Vagina (tissue), 2 donors: ENCODE measurements at places on chromosomes 16 and 17. TPM values are rescaled to one million over a fixed set of nuclear protein-coding genes. Genes with fewer than 3 reads are reported as not detected.

Gene GPR142
- total RNA-seq = 0.98 TPM

DNA sequence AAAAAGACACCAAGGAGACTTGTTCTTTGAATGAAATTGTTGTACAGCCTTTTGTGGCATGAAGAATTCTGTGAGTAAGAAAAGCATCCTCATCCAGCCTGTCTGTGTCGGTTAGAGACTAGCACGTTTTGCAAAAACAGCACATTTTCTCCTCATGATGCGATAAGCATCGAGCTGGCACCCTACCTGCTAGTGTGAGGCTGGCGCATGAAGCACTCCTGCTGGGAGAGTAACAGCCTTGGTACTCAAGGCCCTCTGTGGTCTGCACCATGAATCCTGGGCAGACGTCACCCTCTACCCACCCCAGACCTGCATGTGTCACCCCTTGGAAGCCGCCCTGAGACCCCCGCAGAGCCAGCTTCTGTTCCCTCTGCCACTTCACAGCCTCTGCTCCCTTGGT lies 92.6 kb upstream of the TMEM132E start:
- no peak for DNase-seq

GRCh38 chr17:66491665-66492064 lies 189.3 kb downstream of the PRKCA start:
- no peak for DNase-seq

GRCh38 chr17:8409966-8410882 lies 12.6 kb upstream of the RNF222 start:
- DNase-seq = no peak

Gene CCL17
- total RNA-seq = not detected

Gene PPY
- total RNA-seq = not detected

Gene TBC1D3H
- not detected for total RNA-seq

GRCh38 chr17:2885733-2886132 lies 89.5 kb downstream of the RAP1GAP2 start:
- no peak for DNase-seq

DNA sequence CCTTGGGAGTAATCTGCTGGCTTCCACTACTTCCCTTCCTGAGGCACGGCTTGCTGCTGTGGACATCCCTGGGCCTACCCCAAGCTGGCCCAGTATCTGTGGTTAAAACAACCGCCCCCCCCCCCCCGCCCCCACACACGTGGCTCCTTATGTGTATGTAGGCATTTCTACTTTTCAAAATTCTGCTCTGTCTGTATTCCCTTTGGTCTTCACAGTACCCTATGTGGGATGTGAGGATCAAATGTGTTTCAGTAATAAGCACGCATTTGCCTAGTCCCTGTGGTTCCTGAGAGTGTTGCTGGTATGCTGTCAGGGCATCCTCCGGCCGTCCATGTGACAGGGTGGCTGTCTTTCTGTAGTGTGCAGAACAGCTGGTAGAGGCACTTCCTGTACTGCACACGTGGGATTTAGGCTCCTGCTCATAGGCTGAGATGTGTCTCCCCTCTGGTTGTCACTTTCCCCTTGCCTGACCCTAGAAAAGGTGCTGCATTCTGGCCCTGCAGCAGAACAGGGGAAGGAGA lies 2.2 kb downstream of the NT5M start:
- DNase-seq = no peak

GRCh38 chr16:47069841-47070584 lies 73.7 kb downstream of the NETO2 start:
- DNase-seq = no peak

GRCh38 chr17:42744283-42744805 lies 496 bp downstream of the EZH1 start:
- no peak for DNase-seq

Gene CRHR1
- total RNA-seq = 4.2 TPM

DNA sequence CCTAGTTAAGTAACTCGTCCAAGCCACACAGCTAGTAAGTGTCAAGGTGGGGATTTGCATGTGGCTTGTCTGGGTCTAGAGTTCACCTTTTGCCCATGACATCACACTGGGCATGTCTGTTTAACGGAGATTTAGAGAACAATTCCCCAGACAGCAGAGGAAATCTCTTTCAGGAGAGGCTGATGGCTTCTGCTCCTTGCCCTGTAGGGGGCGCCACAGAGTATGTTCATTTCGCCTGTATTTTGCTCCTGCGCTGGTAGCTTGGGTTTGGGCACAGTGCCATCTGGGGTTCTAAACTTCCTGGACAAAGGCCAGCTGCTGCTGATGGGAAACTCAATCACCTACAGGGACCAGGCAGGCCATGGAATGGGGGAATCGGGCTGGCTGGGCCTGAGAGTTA lies 20.4 kb downstream of the OTOA start:
- no peak for DNase-seq

- DNase-seq = no peak
These were observed 6.3 kb upstream of the MAPK7 start for GRCh38 chr17:19372011-19372370.

- DNase-seq = no peak
These were observed 467.0 kb upstream of the C16orf82 start for GRCh38 chr16:26599785-26600104.

DNA sequence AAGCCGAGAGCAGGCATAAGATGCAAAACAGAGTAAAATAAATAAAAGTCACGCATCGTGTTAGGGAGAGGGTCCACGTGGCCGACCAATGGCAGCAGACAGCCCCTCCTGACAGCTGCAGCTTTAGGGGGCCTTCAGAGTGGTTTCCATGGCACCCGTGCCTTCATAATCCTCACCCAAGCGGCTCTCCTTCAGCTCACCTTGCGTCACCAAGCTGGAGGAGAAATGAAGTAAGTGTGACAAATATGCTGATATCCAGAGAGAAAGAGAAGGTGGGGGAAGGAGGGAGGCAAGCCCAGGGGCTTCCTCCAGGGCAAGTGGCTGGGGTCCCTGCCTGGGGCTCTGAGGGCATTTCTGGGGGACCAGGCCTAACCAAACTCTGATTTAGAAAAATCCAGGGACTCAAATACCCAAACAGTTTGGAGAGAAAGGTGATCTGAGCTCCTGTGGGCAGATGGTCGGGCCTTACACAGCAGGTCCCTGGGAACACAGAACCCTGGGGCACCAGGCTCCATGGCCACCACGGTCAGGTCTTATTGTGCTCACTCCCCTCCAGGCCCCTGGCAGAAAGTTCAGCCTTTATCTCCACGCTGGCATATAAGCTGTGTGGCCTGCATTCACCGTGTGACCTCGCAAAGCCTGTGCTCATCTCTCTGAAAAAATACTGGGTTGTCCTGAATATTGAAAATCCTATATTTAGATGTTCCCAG lies 80.7 kb upstream of the TNRC6C start:
- DNase-seq = no peak

Gene CHRNE
- total RNA-seq = 0.98 TPM

DNA sequence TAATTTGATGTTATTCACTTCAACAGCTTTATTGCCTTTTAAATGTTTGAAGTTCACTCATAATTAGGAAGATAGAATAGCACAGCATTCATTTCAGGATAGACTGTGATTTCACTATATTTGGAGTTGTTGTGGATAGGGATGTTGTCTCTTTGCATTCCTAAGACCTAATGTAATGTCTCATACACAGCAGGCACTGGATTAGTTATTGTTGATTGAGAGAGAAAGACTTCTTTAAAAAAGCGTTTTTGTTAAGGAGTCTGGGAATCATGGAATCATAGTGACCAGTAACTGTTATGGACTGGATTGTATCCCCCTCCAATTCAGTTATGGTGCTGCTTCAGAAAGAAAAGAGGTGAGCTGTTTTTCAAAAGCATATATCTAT lies 122.0 kb downstream of the USP22 start:
- no peak for DNase-seq

Gene ALOX12B
- total RNA-seq = 15.0 TPM

DNA sequence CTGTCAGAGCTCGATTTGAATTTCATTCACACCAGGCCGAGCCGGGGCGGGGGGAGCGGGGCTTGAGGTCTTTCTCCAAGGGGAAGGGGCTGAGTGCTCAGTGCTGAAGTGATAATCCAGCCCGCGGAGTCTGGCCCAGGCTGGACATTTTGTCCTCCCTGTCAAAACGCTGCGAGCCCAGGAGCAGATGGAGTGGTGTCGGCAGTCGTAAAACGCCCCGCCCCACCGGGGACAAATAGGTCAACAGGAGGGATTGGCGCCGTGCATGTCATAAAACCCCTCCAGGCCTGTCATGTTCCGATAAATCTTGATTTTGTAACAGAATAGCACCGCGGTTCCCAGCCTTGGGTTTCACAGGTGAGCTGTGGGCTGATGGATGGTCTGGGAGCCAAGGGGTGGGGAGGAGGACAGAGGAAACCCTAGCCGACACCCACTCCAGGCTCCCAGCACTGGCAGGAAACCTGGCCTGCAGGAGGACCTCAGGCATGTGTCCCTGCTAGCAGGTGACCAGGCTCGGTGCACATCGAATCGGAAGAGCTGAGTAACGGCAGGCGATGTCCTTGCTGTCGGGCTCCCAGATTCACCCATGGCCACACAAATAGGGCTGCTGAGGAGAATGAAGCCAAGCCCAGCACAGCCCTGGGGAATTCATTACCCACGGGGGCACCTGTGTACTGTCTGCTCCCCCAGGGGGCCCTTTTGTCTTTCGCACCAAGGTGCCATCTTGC lies 341.4 kb downstream of the FOXL1 start:
- no peak for DNase-seq

- no peak for DNase-seq
These were observed 32.7 kb downstream of the ITGB3 start for GRCh38 chr17:47286198-47286914.

Gene GINS2
- 0.25 TPM for total RNA-seq

Gene AIPL1
- total RNA-seq = not detected

- no peak for DNase-seq
These were observed 63.9 kb downstream of the RTN4RL1 start for GRCh38 chr17:1961189-1961588.

GRCh38 chr17:44555099-44555498 lies 2.2 kb upstream of the FZD2 start:
- DNase-seq = no peak

Gene HP
- 4.7 TPM for total RNA-seq

DNA sequence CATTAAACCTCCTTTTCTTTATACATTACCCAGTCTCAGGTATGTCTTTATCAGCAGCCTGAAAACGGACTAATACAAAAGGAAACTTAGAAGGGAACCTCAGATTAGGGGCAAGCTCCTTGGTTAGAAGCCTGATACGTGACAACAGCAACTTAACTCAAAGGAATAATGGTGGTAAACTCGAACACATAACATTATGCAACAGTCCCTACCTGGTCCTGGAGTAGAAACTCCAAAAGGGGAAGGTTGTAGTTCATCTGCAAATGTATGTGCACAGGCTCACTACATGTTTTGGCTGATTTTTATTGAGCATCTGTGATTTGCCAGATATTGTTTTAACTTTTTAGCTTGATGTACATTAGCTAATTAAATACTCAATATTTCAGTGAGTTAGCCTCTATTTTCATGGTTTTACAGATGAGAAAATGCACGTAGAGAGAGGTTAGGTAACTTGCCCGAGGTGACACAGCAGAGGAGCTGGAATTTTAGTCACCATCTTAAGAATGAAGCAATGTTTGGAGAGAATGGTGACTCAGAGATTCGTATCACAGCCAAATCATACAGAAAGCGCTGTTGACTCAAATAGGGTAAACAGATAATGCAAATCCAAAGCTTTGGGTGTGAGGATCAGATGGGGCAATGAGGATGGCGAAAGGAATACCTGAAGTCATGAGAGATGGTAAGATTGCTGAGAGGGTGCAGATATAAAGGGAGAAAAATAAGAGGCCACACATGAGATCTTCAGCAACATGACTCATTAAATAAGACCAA lies 194.9 kb upstream of the RBFOX1 start:
- no peak for DNase-seq

- no peak for DNase-seq
These were observed 2.3 kb upstream of the UBALD2 start for GRCh38 chr17:76262732-76263344.

- no peak for DNase-seq
These were observed 20.0 kb downstream of the LASP1 start for GRCh38 chr17:38889745-38890409.

Gene ZNF319
- total RNA-seq = 7.9 TPM

- no peak for DNase-seq
These were observed 11.4 kb downstream of the SPNS2 start for GRCh38 chr17:4509923-4510617.

GRCh38 chr16:78993346-78993745 lies 607.2 kb downstream of the MAF start:
- DNase-seq = no peak
